Activated CD4-positive, alpha-beta T cell treated with anti-CD3 and anti-CD28 coated beads, Interleukin-2, amount 50 U/mL, for 48 hours (primary cell): ENCODE measurements at places on chromosomes 5 and 9.

DNA sequence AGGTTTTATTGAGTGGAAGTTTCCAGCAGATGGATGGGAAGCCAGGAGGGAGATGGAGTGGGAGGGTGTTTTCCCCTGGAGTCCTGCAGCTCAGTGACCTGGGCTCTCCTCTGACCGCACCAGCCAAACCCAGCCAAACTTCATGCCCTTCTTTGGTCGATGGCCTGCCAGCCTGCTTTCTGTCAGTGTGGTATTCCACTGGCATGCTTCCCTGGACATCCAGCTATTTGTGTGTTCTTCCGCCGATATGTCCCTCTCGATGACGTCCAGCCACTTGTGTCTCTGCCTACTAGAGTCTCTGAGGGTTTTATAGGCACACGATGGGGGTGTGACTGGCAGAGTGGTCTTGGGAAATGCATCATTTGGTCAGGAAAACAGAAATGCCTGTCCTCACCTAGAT is 33.8 kb downstream of the GPBP1 start:
- no peak for DNase-seq

GRCh38 chr5:60295423-60295822 is 401.9 kb upstream of the PDE4D start:
- no peak for DNase-seq

DNA sequence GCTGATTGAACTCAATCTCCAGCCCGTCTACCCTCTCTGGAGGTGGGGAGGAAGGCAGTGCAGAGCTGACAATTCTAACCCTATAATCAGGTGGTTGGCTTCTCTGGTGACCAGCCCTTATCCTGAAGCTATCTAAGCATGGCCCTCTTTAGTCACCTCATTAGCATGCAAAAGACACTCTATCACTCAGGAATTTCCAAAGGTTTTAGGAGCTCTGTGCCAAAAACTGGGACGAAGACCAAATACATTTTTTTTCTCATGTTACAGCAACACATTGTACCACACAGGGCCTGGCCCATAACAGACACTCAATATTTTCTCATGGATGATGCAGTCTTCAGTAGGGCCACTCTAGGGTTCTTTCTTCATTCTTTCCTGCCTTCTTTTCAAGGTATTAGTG is 118.8 kb upstream of the VLDLR start:
- DNase-seq: no peak

GRCh38 chr9:99251157-99251556 is 29.1 kb downstream of the SEC61B start:
- DNase-seq: no peak

DNA sequence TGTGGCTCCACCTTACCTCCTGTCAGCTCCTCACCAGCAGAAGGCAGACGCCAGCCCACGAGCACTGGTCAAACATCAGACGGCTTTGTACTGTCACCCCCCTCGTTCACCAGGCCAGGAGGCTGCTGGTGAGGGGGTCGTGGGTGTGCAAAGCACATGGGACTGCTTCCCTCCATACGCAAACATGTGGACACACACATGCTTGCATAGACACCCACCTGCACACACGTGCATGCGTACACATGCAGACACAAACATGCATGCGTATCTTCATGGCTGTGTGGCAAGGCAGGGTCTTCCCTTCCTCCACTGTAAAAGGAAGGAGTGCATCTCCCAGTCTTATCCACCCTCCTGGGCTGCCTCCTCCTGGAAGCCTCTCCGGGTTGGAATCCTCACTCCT is 178.5 kb downstream of the OLFM1 start:
- DNase-seq: no peak
